Left hindlimb (tissue), 1 donor: ENCODE measurements at places on chromosomes 5 and 9.

- DNase-seq, result no peak
Measured at GRCh38 chr5:35247648-35248034, 17.4 kb upstream of the PRLR start.

DNA sequence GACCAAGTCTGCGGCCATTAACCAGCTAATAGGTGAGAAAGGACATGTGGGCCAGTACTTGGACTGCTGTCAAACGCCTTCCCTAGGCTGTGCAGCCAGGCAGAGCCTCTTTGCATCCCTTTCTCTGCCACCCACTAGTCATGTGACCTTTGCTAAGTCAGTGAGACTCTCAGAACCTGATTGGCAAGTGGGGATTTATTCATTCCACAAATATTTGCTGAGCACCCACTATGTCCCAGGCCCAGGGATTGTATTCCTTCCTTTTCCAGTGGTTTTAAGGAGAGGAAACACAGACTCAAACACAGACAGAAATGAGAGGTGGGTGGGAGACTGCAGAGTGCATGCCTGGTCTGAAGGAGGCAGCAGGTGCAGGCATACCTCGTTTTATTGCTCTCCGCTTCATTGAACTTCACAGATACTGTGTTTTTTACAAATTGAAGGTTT, 71.6 kb upstream of the GALNT10 start:
- DNase-seq, result no peak

DNA sequence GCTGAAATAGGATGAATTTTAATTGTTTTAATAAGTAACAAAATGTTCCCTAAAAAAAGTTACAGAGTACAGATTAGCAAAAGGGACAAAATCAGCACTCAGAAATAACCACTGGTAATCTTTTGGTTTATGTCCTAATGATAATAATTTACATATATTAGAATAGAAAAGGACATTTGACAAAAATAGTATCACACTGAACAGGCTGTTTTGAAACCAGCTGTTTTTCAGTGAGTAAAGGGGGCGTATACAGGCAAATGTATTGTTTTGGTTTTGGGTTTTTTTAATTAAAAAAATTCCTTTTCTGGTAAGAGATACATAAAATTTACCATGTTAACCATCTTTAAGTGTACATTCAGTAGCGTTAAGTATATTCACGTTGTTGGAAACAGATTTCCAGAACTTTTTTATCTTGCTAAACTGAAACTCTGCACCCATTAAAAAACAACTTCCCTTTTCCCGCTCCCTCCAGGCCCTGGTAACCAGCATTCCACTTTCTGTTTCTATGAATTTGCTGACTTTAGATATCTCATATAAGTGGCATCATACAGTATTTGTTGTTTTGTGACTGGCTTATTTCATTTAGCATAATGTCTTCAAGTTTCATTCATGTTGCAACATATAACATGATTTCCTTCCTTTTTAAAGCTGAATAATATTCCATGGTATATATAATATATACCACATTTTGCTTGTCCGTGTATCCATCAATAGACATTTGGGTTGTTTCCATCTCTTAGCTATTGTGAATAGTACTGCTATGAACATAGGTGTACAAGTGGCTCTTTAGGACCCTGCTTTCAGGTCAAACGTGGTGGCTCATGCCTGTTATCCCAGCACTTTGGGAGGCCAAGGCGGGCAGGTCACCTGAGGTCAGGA, 20.6 kb upstream of the LARP1 start:
- no peak for DNase-seq

- DNase-seq, result no peak
Measured at GRCh38 chr9:90631964-90632363, 10.7 kb downstream of the DIRAS2 start.

GRCh38 chr9:76423216-76424177, 29.3 kb upstream of the RFK start:
- DNase-seq, result no peak

GRCh38 chr5:6483880-6484382, 35.3 kb downstream of the UBE2QL1 start:
- DNase-seq, result no peak

DNA sequence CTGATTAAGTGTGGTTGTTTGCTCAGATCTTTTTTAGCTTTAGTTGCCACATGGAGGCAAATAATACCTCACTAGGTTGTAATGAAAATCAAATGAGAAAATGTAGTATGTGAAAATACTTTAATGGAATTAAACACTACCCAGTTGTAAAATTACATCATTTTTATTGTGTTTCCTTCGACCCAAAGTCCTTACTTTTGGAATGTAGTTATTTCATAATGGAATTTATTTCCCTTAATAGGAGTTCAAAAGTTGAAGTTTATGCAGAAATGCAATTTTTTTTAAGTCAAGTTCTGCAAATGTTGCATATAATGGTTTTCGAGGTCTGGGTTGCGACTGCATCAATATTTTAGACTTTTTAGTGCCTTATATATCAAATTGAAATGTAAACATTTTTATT, 31.0 kb downstream of the TNPO1 start:
- DNase-seq, result no peak

- DNase-seq, result no peak
Measured at GRCh38 chr5:63089147-63089546, 510.5 kb downstream of the LRRC70 start.

DNA sequence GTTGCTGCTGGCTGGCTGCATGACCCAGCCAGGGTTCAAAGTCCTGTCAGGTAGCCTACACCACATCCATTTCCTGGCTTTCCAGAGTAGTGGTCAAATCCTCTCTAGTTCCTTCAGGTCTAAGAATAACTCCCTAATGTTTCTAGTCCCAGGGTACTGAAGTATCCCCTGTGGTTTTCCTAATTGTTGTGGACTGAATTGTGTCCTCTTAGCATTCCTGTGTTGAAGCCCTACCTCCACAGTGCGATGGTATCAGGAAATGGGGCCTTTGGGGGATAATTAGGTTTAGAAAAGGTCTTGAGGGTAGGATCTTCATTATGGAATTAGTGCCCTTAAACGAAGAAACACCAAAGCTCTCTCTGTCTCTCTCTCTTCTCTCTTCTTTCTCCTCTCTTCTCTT, 191.8 kb upstream of the CCNG1 start:
- no peak for DNase-seq

GRCh38 chr9:36499174-36499890, 73.4 kb upstream of the MELK start:
- DNase-seq, result no peak

- DNase-seq, result no peak
Measured at GRCh38 chr5:149799119-149799623, 69.1 kb downstream of the PPARGC1B start.

DNA sequence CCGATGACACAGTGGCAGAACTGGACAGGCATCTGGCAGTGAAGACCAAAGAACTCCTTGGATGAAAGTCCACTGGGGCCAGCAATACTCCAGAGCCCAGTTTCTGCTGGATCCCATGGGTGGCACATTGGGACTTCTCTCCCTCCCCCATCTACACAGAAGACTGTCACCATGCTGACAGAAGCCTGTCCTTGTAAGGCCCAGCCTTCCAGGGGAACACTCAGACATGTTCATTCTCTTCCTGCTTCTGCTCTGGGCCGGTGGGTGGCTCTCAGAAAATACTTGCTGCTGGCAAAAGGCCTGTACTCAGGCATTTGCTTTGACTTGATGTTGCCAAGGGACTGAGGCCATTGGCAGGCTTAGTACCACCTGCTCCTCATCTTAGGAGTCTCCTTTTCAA, 48.3 kb upstream of the PTGS1 start:
- no peak for DNase-seq

DNA sequence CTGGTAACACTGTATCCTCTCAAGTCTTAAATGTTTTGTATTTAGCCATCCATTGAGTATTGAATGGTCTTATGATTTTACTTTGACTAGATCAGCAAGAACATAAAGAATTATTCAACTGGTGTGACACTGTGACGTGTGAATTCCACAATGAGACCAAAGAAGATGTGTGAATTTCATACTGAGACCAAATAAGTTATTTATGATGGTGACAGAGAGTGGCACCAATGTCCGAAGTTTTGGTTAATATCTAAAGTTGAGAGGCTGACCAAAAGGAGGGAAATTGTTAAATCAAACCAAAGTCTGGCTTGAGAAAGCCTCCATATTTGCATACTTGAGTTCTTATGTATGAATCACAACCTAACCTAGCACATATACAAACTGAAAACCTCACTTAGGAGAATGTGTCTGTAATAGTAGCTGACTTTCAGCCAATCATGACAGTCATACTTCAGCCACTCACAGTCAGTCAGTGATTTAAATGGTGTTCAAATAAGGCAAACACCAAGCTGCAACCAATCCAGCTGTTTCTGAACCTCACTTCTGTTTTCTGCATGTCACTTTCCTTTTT, 31.5 kb upstream of the FAM170A start:
- no peak for DNase-seq

- no peak for DNase-seq
Measured at GRCh38 chr5:98936948-98937715, 8.3 kb upstream of the CHD1 start.

GRCh38 chr5:59002162-59002825, 419.4 kb downstream of the RAB3C start:
- DNase-seq, result no peak

- DNase-seq, result no peak
Measured at GRCh38 chr5:33401482-33402390, 39.0 kb upstream of the TARS1 start.

DNA sequence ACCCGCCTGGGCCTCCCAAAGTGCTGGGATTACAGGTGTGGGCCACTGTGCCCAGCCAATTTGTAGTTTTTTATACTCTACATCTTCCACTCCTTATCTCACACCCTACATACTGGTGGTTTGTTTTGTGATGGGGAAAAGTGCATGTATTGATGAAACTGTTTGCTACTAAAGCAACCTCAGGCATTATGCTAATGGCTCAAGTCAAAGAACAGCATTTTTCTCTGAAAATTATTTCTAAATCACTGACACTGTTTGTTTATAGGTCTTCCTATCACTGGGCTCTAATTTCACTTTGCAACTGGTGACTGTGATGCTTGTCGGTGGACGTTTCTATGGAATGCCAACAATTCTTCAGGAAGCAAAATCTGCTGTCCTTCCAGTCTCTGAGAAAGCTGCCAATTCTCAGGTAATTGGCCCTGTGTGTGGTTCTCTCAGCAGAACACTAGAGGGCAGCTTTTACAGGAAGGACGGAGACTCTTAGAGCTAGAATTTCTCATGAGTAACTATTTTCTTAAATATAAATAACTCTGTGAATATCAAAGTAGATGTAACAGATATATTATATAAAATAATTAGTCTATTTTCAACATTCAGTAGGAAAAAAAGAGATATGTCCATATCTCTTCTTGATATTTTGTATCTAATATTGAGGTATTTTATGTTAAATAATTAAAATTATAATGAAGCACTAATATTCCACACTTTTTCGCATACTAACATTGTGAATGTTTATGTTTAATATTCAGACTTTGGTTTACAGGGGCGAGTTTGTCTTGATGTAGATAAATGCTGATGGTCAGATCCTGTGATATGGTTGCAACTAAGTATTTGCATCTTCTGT, 244.1 kb downstream of the ADGRV1 start:
- no peak for DNase-seq

GRCh38 chr5:150345716-150346115, 11.8 kb upstream of the TCOF1 start:
- no peak for DNase-seq

GRCh38 chr5:158755986-158756385, 343.7 kb downstream of the EBF1 start:
- no peak for DNase-seq

GRCh38 chr9:89523948-89524347, 26.0 kb upstream of the SEMA4D start:
- DNase-seq, result no peak

DNA sequence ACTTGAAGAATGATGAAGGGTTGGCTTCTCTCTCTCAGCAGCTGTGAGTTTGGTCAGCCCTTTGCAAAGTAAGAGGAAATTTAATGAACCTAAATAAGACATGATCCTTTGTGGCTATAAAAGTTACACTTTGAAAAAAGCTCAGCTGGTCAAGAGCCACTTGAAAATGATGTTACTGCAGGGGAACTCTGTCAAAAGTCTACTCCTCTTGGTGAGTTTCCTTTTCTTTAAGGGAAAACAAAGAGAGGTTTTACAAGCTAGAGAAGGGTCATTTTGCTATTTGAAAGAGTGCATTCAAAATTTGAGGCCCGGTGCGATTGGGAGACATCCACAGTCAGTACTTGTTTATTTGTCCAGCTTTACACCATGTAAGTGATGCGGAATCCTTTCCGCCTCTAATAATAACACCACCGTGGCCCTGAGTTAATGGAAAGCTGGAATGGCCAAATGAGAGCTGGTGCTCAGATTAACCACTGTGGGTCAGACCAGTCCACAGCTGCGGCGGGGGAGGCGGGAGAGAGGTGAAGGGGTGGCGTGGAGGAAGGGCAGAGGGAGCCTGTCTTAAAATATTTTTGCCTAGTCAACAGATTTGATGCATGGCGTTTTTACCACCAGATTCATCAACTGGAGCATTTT, 404.0 kb downstream of the TLE4 start:
- peak; percentile 57 for DNase-seq

- DNase-seq, result no peak
Measured at GRCh38 chr5:35854248-35854647, 2.4 kb upstream of the IL7R start.

DNA sequence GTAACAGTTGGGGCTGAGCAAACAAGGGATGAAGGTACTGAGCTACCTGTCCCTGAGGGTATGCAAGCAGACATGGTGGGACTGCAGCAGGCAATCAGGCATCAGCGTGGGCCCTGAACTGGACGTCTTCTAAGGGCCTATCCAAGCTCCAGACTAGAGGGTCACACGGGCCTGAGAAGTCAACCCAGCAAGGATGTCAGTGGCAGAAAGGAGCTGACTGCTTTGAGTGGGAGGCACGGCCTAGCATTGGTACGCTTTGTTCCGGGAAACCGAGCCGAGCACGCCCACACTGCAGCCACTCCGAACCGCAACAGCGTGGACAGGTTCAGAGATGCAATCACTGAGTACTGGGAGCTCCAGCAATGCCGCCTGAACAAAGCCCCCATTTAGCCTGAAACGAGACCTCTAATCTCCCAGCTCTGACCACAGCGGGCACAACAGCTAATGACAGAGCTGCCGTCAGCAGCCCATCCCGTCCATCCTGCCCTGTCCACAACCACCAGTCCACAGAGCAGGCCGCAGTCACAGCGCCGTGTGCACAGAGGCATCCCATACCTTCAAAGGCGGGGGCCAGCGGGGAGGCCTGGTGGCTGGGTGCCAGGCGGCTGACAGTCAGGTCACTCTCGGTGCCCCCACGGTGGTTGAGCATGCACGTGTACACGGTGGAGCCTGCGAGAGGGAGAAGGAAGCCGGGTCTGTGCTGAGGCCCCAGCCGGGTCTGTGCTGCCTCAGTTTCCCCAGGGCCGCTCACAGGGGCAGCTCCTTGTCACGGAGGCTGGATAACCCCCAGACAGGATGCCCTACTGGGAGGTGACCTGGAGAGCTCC, 44.2 kb downstream of the SARDH start:
- no peak for DNase-seq
